ENCODE measurements at places on chromosomes 4 and X. TPM values are rescaled to one million over a fixed set of nuclear protein-coding genes. Genes with fewer than 3 reads are reported as not detected.

ASMT gene
- total RNA-seq = not detected

SPATA4 gene
- total RNA-seq = not detected

FAM90A26 gene
- not detected for total RNA-seq

CFP gene
- total RNA-seq = 2.3 TPM

MAGED2 gene
- 113 TPM for total RNA-seq

UCP1 gene
- total RNA-seq = 0.22 TPM

MGARP gene
- 6.0 TPM for total RNA-seq

BMPR1B gene
- 3.7 TPM for total RNA-seq

AR gene
- total RNA-seq = 0.11 TPM

Measured in A673 (cell line).